Activated CD4-positive, CD25-positive, alpha-beta regulatory T cell (primary cell): ENCODE measurements at places on chromosomes 6 and 20.

DNA sequence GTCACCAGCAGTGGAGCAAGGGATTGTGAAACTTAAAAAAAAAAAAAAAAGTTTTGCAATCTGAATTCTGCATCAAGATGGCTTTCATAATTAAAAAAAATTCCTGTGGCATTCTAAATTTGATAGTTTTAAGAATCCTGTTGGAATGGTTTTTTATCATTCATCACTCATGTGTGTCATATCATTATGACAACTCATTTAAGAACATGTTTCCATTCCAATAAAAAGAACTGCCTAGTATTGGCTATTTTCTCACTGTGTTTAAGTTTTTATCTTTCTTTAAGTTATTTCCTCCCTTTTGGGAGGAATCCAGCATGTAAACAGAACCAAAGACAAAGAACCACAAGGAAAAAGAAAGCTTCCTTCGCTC lies 26.2 kb upstream of the RHAG start:
- DNase-seq, result no peak

GRCh38 chr6:20777801-20778200 lies 243.5 kb downstream of the CDKAL1 start:
- DNase-seq, result no peak

GRCh38 chr6:141301779-141302178 lies 830.9 kb upstream of the GJE1 start:
- DNase-seq, result no peak

DNA sequence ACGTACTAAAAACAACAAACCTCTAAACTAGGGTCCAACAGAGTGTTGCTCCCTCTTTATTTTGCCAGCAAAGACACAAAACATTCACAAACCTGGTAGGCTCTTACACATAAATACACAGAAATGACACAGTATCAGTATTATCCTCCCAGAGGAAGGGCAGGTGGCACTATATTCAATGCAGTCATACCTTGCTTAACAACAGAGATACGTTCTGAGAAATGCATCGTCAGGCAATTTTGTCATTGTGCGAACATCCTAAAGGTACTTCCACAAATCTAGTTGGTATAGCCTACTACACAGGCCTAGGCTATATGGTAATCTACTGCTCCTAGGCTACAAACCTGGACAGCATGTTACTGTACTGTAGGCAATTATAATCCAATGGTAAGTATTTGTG lies 9.6 kb downstream of the ZBTB2 start:
- DNase-seq, result no peak

DNA sequence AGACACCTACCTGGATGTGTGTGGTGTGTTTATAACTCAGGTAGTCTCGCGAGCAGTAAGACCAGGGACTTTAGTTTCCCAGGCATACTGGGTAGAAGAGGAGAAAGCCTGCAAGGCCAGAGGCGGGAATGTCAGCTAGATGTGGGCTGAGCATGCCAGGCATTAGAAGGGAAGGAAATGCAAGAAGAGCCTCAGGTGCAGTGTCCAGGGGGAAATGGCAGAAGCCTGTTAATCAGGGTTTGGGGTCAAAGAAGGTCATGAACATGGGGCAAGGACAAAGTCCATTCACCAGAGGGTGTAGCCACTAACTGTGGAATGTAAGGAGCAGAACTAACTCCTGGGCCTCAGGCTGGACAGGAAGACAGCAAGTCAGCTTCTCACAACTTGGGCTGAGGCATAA lies 305.0 kb downstream of the SMOC2 start:
- DNase-seq, result no peak

- DNase-seq, result no peak
These were observed 160.1 kb downstream of the EYS start for GRCh38 chr6:65546894-65547293.

- no peak for DNase-seq
These were observed 22.2 kb downstream of the BANF2 start for GRCh38 chr20:17721802-17722486.

DNA sequence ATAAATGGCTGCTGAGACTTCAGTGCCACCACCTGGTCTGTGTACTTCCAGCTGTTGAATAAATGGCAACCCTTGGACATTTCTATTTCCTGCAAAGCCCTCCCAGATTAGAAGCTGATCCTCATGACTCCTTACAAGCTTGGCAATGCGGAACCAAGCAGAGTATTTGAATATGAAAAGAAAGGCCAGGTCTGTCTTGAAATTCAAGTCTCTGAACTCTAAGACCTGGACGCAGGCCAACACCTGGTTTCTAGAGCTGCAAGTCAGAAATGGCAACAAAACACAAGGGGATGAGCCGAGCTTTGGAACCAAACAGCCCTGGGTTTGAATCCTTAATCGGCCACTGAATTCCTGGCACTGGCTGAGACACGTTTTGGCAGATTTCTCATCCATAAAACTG lies 353.4 kb downstream of the PTPRT start:
- no peak for DNase-seq

- DNase-seq, result no peak
These were observed 1.4 kb downstream of the WFDC2 start for GRCh38 chr20:45470937-45471336.

DNA sequence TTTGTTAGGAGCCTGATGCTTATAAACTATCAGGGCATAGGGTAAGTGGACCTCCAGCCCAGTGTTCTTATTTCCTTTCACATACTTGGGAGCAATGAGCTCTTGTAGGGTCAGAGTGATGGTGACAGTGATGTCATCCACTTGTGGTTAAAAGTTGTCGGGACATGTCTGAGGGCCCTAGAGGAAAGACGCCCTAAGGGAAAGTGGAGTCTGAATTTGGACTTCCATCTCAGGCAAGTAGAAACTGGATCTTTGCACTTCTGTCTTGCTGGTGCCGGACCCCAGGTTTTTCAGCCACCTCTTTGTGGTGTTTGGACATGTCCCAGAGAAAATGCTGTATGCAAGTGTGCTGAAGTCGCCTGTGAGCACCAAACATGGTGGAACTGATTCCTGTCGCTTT lies 900.5 kb downstream of the C6orf118 start:
- DNase-seq, result no peak

DNA sequence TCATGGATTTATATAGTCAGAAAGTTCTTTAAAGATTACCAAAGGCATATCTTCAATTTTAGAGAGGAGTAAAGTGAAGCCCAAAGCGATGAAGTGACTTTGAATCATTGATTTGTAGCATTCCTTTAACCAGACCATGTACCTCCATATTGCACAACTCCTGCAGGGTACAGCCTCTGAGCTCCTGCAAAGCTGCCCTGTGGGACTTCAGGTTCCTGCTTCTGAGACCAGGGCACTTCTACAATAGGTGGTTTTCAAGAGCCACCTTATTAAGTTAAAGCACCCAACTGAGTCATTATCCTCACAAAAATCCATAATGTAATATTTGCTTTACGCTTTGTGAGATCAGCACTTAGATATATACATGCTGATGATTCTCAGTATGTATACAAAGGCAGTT lies 270.7 kb upstream of the RGS17 start:
- DNase-seq, result no peak

- DNase-seq, result no peak
These were observed 20.7 kb upstream of the TLDC2 start for GRCh38 chr20:36855241-36855657.

- no peak for DNase-seq
These were observed 118.8 kb downstream of the PSMB1 start for GRCh38 chr6:170434117-170434820.

DNA sequence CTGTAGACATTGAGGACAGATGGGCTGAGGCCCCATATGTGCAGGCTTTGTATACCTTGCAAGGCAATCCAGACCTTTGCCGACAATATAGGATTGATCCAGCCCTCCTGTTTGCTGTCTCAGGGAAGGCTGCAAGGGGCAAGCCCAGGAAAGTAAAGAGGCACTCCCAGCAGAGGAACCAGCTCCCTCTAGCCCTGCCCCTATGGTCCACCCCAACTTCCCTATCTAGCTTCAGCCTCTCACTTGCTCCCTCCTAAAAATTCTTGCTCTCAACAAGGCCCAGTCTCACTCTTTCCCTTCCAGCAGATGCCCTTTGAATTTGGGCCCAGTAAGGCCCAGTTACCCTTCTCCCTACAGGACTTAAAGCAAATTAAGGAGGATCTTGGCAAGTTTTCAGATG lies 92.6 kb downstream of the JARID2 start:
- no peak for DNase-seq

DNA sequence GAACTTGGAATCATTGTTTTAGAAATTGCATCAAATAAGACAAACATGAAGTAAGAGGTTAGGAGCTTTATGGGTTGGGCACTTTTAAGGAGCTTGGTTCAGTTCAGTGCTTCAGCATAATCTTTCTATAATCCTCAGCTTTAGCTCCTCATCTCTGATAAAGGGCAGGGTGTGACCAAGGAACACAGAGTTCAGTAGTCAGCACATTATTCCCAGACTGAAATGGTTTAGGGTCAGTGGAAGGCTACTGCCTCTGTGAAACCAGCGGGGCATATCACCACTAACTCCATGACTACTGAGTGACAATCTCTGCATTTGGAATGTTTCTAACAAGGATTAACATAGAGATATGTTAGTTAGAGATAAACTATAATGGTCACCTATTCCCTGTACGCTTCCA lies 36.9 kb downstream of the CRYBG1 start:
- DNase-seq, result no peak
